ENCODE measurements at places on chromosomes 5 and 9.
A peak's percentile ranks its signal among the peaks of the same experiment; 100 is the strongest.

DNA sequence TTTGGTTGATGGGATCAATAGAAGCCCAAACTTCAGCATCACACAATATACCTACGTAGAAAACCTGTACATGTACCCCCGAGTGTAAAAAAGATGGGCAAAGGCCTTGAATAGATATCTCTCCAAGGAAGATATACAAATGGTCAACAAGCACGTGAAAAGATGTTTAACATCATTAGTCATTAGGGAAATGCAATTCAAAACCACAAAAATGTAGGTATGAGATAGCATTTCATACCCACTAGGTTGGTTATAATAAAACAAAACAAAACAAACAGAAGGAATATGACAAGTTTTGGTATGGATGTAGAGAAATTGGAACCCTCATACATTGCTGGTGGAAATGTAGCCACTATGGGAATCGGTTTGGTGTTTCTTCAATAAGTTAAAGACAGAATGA is 33.1 kb upstream of the PPARGC1B start:
- peak; percentile 78 for DNase-seq

- no peak for DNase-seq
These were observed 32.7 kb downstream of the GRIA1 start for GRCh38 chr5:153523211-153523610.

- no peak for DNase-seq
These were observed 160.6 kb downstream of the PJA2 start for GRCh38 chr5:109249126-109249525.

GRCh38 chr5:54088081-54088480 is 222.3 kb downstream of the ARL15 start:
- no peak for DNase-seq

- no peak for DNase-seq
These were observed 158.1 kb downstream of the HACD4 start for GRCh38 chr9:20873240-20873865.

DNA sequence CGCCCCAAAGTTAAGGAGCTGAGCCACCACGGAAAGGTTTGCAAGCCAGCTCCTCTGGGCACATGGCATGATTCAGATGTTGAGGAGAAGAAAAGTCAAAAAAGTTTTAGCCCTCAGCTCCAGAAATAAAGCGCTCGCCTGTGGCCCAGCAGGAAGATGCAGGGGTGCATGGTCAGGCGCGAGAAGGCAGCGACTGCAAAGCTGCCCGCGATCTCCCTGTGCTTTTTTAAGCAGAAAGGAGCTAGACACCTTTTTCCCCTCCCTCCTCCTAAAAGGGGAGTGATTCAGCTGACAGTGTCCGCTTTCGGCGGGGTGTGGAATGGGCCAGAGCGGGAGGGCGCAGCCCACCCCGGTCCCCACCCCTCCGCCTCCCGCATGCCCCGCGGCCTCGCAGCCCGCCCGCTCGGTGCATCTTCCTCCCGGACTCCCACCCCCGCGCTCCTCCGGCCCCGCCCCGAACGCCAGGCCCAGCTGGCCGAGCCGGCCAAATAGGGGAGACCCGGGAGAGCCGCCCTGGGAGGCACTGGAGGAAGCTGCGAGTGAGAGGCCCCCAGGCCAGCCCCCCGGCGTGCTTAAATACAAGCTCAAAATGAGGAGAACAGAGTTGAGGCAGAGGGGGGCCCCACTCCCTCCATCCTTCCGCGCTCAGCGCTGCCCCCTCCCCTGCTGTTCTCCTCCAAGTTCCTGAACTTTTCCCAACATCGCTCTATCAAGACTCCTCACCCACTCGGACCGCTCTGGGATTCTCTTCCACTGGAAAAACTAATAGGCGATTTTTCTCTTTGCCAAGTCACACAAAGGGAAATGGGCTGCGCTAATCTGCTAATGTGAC is at the start of gene ADAMTS12:
Gene ADAMTS12, minus strand, starts transcription at position 203 of the 832 bp plus-strand sequence. Its CDS starts 134 bp downstream, at position 69.
- no peak for DNase-seq

GRCh38 chr9:85055506-85056202 is 386.1 kb downstream of the NTRK2 start:
- DNase-seq = no peak
